ENCODE measurements at places on chromosomes 5 and 9.

GRCh38 chr5:163586531-163586956 lies 81.1 kb downstream of the MAT2B start:
- no peaks in the 10 kb centered on the region for H3K36me3 ChIP-seq
- H3K4me3 ChIP-seq, result no peak overlapping the region
- peaks cover 8% of the 10 kb centered on the region for H3K27me3 ChIP-seq
- H3K4me1 ChIP-seq, result no peaks in the 10 kb centered on the region

DNA sequence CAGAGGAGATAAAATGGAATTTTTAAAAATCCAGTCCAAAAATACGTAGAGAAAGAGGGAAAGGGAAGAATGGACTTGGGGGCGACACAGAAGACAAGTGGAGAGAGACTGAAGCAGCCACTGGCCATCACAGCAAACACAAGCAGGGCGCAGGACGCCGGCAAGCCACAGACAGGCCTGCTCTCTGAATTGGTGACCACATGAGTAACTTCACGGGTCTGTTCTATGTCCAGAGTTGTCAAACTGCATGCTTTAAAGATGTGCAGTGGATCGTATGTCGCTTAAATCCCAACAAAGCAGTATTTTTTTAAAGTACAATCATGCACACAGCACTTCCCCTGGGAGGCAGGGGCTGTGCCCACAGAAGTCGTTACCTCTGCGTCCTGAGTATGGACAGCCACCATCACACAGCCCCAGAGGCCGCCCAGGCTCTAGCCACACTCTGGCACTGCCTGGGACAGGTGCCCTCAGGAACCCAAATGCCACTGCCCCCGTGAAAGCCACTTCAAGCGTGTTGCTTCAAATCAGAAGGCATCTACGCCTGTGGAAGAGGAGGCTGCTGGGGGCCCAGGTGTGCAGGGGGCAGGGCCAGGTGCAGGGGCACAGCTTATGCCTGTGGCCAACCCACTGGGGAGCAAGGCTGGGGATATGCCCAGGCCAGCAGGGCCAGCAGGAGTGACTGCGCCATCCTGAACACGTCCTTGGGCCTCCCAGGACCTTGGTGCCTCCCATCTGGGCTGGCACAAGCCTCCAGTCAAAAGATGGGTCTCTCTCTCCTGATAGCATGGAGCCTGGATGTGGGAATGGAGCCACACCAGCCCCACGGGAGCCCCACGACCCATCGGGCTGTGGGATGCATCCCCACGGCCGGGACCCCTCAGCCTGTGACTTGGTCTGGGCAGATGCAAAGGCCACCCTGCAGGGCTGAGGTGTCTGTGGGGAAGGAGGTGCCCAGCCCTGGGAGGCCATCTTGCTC lies 5.9 kb upstream of the LRRC14B start:
- H3K36me3 ChIP-seq, result no peaks in the 10 kb centered on the region
- DNase-seq, result no peak

- DNase-seq, result no peak
- no peaks in the 10 kb centered on the region for H3K4me1 ChIP-seq
- peaks cover 6% of the 10 kb centered on the region for H3K27me3 ChIP-seq
Measured at GRCh38 chr5:173973616-173973969, 15.4 kb upstream of the C5orf47 start.

GRCh38 chr5:143182901-143183820 lies 220.3 kb downstream of the NR3C1 start:
- no peak overlapping the region for H3K27ac ChIP-seq
- H3K36me3 ChIP-seq, result no peaks in the 10 kb centered on the region
- H3K4me3 ChIP-seq, result no peak overlapping the region
- H3K4me1 ChIP-seq, result peaks cover 8% of the 10 kb centered on the region
